CD8-positive, alpha-beta memory T cell (primary cell): ENCODE measurements at places on chromosomes 5 and 9. TPM values are rescaled to one million over a fixed set of nuclear protein-coding genes. Genes with fewer than 3 reads are reported as not detected.

DNA sequence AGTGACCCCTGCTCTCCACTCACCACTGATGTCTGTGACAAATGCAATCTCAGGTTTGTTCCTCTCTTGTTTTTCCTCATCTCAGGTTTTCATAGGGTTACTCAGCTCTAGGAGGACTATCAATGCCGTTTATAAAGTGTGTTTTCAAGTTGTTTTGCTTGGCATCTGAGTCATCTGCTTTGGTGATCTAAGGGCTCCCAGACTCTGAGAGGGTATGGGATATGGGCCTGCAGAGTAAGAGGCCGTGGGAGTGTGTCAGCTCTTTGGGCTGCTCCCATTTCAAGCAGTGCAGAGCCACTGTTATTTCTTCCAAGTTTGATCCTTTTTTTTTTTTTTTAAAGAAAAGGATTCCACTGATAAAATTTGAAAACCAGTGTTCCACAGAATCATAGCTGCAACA, 46.3 kb downstream of the NNT start:
- H3K4me1 ChIP-seq, result no peaks in the 10 kb centered on the region
- H3K4me3 ChIP-seq, result no peak overlapping the region
- H3K27ac ChIP-seq, result no peak overlapping the region
- no peak for DNase-seq
- H3K27me3 ChIP-seq, result no peaks in the 10 kb centered on the region

- no peaks in the 10 kb centered on the region for H3K4me1 ChIP-seq
- no peaks in the 10 kb centered on the region for H3K36me3 ChIP-seq
- no peak overlapping the region for H3K4me3 ChIP-seq
- DNase-seq, result no peak
These were observed 34.8 kb downstream of the PRLR start for GRCh38 chr5:35195472-35195852.

- H3K27me3 ChIP-seq, result no peaks in the 10 kb centered on the region
- H3K27ac ChIP-seq, result no peak overlapping the region
- DNase-seq, result no peak
- H3K4me3 ChIP-seq, result no peak overlapping the region
These were observed 87.3 kb downstream of the NTNG2 start for GRCh38 chr9:132249123-132249522.

DDX4 gene
- not detected for total RNA-seq

- no peaks in the 10 kb centered on the region for H3K4me1 ChIP-seq
- no peak for DNase-seq
- H3K27ac ChIP-seq, result no peak overlapping the region
- H3K4me3 ChIP-seq, result no peak overlapping the region
- no peaks in the 10 kb centered on the region for H3K27me3 ChIP-seq
These were observed 185.7 kb downstream of the MARCHF11 start for GRCh38 chr5:15993919-15994318.
